ENCODE measurements at places on chromosomes 2 and 18. TPM values are rescaled to one million over a fixed set of nuclear protein-coding genes. Genes with fewer than 3 reads are reported as not detected.
A peak's percentile ranks its signal among the peaks of the same experiment; 100 is the strongest.

PCARE gene
- 0.05 TPM for total RNA-seq

REEP1 gene
- total RNA-seq, result 8.0 TPM

SPAST gene
- 16.0 TPM for total RNA-seq

GRCh38 chr2:40428439-40428838, 23.5 kb downstream of the SLC8A1 start:
- H3K36me3 ChIP-seq, result no peaks in the 10 kb centered on the region
- no peak for DNase-seq
- H3K27ac ChIP-seq, result no peak overlapping the region
- no peak overlapping the region for H3K4me3 ChIP-seq
- H3K27me3 ChIP-seq, result no peaks in the 10 kb centered on the region

- H3K4me3 ChIP-seq, result no peak overlapping the region
- H3K27me3 ChIP-seq, result no peaks in the 10 kb centered on the region
- H3K27ac ChIP-seq, result no peak overlapping the region
- no peak for DNase-seq
- H3K4me1 ChIP-seq, result no peaks in the 10 kb centered on the region
Observed at GRCh38 chr2:8551622-8552074, 130.2 kb upstream of the ID2 start.

GRCh38 chr2:20472569-20472968, 25.7 kb downstream of the RHOB start:
- no peak overlapping the region for H3K27ac ChIP-seq
- no peaks in the 10 kb centered on the region for H3K36me3 ChIP-seq
- H3K4me1 ChIP-seq, result no peaks in the 10 kb centered on the region
- DNase-seq, result peak; percentile 11
- H3K4me3 ChIP-seq, result no peak overlapping the region

DNA sequence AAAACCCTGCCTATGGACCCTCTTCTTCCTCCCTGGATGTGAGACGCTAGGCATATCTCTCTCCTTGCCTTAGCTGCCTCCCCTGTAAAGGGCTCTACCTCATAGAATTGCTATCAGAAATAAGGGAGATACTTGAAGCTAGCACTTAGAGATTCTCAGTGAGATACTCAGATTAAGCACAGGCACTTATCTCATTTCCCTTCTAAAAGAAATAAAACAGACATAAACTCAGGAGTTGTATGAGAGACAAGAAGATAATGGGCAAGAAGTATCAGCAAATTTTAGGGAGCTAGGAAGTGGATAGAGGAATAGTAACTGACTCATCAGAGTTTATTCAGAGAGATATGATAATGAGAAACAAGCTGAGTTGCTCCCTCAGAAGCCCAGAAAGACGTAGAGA, 131.0 kb downstream of the SP3 start:
- H3K4me3 ChIP-seq, result no peak overlapping the region
- peaks cover 17% of the 10 kb centered on the region for H3K4me1 ChIP-seq
- no peaks in the 10 kb centered on the region for H3K36me3 ChIP-seq
- H3K27ac ChIP-seq, result no peak overlapping the region
- DNase-seq, result no peak
- no peaks in the 10 kb centered on the region for H3K27me3 ChIP-seq

- H3K27me3 ChIP-seq, result no peaks in the 10 kb centered on the region
- no peak overlapping the region for H3K4me3 ChIP-seq
- H3K4me1 ChIP-seq, result no peaks in the 10 kb centered on the region
- no peaks in the 10 kb centered on the region for H3K36me3 ChIP-seq
Observed at GRCh38 chr2:138390316-138390945, 111.1 kb upstream of the SPOPL start.

DNA sequence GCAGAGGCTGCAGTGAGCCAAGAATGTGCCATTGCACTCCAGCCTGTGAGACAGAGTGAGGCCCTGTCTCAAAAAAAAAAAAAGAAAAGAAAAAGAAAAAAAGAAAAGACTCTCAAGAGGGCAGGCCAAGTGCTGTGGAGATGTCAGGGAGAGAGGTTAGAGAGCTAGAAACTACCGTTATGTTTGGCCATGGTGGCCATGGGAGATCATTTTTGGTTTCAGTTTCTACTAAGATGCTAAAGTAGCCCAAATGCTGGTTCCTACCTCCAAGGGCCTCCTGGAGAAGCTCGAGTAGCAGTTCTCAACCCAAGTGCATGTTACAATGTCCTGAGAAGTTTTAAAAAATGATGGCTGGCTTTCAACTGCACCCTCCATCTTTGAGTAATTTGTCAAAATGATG, 47.4 kb upstream of the TCF4 start:
- H3K4me1 ChIP-seq, result no peaks in the 10 kb centered on the region
- no peaks in the 10 kb centered on the region for H3K27me3 ChIP-seq
- no peak for DNase-seq
- no peaks in the 10 kb centered on the region for H3K36me3 ChIP-seq
- H3K4me3 ChIP-seq, result no peak overlapping the region

- H3K27ac ChIP-seq, result no peak overlapping the region
- H3K4me1 ChIP-seq, result peaks cover 17% of the 10 kb centered on the region
- H3K4me3 ChIP-seq, result peak overlapping the region; percentile 29
- peaks cover 30% of the 10 kb centered on the region for H3K27me3 ChIP-seq
- H3K36me3 ChIP-seq, result no peaks in the 10 kb centered on the region
Observed at GRCh38 chr2:127219171-127220070, 678 bp downstream of the CYP27C1 start.

- H3K4me1 ChIP-seq, result no peaks in the 10 kb centered on the region
- H3K27ac ChIP-seq, result no peak overlapping the region
Observed at GRCh38 chr2:19216676-19217602, 141.5 kb downstream of the OSR1 start.

- H3K4me1 ChIP-seq, result no peaks in the 10 kb centered on the region
- H3K27me3 ChIP-seq, result no peaks in the 10 kb centered on the region
- H3K36me3 ChIP-seq, result no peaks in the 10 kb centered on the region
- no peak overlapping the region for H3K27ac ChIP-seq
- no peak overlapping the region for H3K4me3 ChIP-seq
- no peak for DNase-seq
Observed at GRCh38 chr2:21668078-21668710, 544.4 kb downstream of the TDRD15 start.

GRCh38 chr2:108920686-108921085, 68.3 kb downstream of the EDAR start:
- no peaks in the 10 kb centered on the region for H3K36me3 ChIP-seq
- DNase-seq, result no peak
- no peaks in the 10 kb centered on the region for H3K27me3 ChIP-seq
- no peak overlapping the region for H3K4me3 ChIP-seq

DNA sequence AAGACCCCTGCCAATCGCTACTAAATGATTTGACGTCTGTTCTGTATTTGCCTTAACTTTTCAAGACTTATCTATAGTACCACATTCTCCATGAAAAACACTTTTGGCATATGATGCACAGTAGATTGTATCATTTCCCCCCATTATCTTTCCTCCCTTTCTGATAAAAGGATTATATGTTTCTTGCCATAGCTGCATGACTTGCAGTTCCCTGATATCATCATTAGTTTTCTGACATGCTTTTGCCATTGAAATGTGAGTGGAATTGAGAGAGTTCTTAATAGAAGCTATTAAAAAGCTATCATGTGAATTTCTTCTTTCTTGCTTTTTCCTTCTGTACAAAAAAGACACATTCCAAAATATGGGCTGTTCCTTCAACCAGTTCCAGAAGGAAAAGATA, 130.3 kb downstream of the TMEFF2 start:
- H3K36me3 ChIP-seq, result no peaks in the 10 kb centered on the region
- no peaks in the 10 kb centered on the region for H3K27me3 ChIP-seq
- DNase-seq, result no peak
- H3K27ac ChIP-seq, result no peak overlapping the region

- no peak overlapping the region for H3K27ac ChIP-seq
- no peak overlapping the region for H3K4me3 ChIP-seq
- no peaks in the 10 kb centered on the region for H3K27me3 ChIP-seq
- no peak for DNase-seq
- no peaks in the 10 kb centered on the region for H3K36me3 ChIP-seq
Observed at GRCh38 chr2:228268756-228269155, 87.3 kb upstream of the SPHKAP start.

- H3K4me3 ChIP-seq, result no peak overlapping the region
- no peaks in the 10 kb centered on the region for H3K27me3 ChIP-seq
- H3K27ac ChIP-seq, result no peak overlapping the region
- peak; percentile 71 for DNase-seq
- peaks cover 96% of the 10 kb centered on the region for H3K36me3 ChIP-seq
Observed at GRCh38 chr2:118003396-118003824, 10.5 kb downstream of the CCDC93 start.

DNA sequence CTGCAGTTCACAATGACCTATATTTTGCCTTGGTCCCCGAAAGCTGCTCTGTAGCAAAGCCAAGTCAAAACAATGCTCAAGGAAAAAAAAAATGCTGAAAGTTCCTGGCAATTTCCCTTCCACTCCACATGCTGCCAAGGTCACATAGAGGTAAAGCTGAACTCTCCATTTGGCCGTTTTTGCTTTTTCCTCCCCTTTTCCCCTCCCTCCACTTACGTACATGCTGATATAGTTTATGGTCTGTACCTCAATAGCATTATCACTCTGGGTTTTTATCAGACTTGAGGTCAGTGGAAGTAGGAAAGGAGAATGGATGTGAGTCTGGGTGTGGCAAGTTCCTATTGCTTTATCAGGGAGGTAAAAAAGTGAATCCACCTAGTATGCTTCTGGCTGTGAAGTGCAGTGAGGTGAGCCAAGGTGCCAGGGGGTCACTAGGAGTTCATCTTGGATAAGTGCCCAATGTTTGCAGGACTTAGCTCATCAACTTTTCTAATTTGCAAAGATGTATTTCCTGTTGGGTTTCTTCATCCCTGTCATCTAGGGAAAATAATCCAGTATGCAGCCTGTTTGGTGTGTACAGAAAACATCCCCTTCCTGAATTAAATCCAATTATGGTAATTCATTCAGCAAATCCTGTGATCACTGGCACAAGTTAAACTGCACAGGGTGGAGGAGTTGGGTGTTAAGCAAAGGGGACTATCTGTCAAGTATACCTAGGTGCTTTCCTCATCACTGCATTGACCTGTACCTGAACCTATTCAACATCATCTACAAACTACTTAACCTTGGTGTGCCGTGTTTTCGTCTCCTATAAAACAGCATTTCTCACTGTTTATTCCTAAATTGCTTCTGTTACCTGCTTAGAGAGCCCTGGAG, 124.3 kb upstream of the CYP26B1 start:
- H3K36me3 ChIP-seq, result no peaks in the 10 kb centered on the region
- peaks cover 8% of the 10 kb centered on the region for H3K4me1 ChIP-seq
- H3K27ac ChIP-seq, result no peak overlapping the region
- DNase-seq, result no peak

GRCh38 chr18:27017901-27018500, 152.5 kb upstream of the AQP4 start:
- no peaks in the 10 kb centered on the region for H3K4me1 ChIP-seq
- no peak for DNase-seq
- H3K27ac ChIP-seq, result no peak overlapping the region
- H3K27me3 ChIP-seq, result no peaks in the 10 kb centered on the region

GRCh38 chr2:171069286-171069956, 91.3 kb downstream of the TLK1 start:
- no peak overlapping the region for H3K27ac ChIP-seq
- no peak for DNase-seq
- no peaks in the 10 kb centered on the region for H3K4me1 ChIP-seq
- no peaks in the 10 kb centered on the region for H3K27me3 ChIP-seq

DNA sequence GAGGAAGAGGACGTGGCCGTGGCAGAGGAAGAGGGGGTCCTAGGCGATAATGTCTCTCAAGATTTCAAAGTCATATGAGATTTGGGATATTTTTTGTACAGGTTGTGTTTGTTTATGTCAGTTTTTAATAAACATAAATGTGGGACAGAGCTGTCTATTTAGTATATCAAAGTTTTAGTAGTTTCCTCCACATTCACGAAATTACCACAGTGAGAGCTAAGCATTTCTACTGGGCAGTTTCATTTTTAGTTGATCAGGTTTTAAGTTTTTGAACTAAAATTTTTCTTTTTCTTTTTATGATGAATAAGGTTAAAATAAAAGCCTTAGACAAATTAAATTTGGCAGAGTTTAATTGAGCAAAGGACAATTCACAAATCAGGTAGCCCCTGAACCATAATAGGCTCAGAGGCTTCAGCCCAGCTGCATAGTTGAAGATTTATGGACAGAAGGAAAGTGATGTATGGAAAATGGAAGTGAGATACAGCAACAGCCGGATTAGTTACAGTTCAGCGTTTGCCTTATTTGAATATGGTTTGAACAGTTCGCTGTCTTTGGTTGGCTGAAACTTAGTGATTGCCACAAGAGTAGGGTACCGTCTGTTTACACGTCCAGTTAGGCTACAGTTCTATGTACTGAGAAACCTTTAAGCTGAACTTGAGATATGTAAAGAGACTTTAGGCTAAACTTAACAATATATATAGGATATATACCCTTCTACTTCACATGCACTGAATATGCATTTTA, 17.1 kb downstream of the SNRPD1 start:
- no peak overlapping the region for H3K27ac ChIP-seq
- no peak for DNase-seq
- peaks cover 82% of the 10 kb centered on the region for H3K36me3 ChIP-seq
- H3K4me3 ChIP-seq, result no peak overlapping the region
- H3K4me1 ChIP-seq, result no peaks in the 10 kb centered on the region

DNA sequence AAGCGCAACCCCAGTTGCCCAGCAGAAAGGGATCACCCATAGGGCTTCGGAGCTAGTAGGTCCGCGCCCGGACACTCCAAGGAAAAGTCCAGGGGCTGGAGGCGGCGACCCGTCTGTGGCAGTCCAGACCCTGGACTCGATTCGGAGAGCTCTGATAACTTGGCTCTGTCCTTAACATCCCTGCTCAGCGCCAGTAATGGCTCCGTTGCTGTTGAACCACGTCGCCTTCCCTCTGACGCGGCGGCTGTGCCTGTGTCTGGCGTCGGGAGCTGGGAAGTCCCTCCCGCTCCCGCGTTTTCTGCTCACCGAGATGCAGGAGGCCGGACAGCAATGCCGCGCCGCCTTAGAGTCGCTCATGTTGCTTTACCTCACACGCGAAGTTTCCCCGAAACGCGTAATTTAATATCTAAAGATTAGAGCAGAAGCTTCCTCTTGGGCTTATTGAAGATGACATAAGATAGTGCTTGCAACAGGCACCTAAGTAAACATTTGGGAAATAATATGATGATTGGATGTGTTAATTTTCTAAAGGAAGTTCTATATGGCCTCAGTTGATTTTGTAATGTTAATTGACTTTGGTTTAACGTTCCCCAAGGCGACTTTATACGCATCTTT, 1.3 kb upstream of the ZBTB14 start:
- DNase-seq, result peak; percentile 78
- peak overlapping the region; percentile 97 for H3K27ac ChIP-seq
- H3K4me3 ChIP-seq, result peak overlapping the region; percentile 73

GRCh38 chr18:48412339-48412929, 3.3 kb upstream of the ZBTB7C start:
- DNase-seq, result no peak
- peaks cover 80% of the 10 kb centered on the region for H3K27me3 ChIP-seq
- H3K36me3 ChIP-seq, result no peaks in the 10 kb centered on the region
- H3K4me1 ChIP-seq, result peaks cover 22% of the 10 kb centered on the region
- no peak overlapping the region for H3K27ac ChIP-seq

- DNase-seq, result no peak
- H3K27ac ChIP-seq, result no peak overlapping the region
- no peaks in the 10 kb centered on the region for H3K27me3 ChIP-seq
- no peaks in the 10 kb centered on the region for H3K4me1 ChIP-seq
- H3K36me3 ChIP-seq, result no peaks in the 10 kb centered on the region
Observed at GRCh38 chr18:71456206-71456605, 1087.9 kb downstream of the CBLN2 start.

Data from left lung (tissue), 14 donors.